Cardiac muscle cell (in vitro differentiated cells and primary cell): ENCODE measurements at places on chromosomes 16 and 17.
A peak's percentile ranks its signal among the peaks of the same experiment; 100 is the strongest.

GRCh38 chr17:7806587-7806986 lies 27.4 kb upstream of the KDM6B start:
- no peak for DNase-seq

DNA sequence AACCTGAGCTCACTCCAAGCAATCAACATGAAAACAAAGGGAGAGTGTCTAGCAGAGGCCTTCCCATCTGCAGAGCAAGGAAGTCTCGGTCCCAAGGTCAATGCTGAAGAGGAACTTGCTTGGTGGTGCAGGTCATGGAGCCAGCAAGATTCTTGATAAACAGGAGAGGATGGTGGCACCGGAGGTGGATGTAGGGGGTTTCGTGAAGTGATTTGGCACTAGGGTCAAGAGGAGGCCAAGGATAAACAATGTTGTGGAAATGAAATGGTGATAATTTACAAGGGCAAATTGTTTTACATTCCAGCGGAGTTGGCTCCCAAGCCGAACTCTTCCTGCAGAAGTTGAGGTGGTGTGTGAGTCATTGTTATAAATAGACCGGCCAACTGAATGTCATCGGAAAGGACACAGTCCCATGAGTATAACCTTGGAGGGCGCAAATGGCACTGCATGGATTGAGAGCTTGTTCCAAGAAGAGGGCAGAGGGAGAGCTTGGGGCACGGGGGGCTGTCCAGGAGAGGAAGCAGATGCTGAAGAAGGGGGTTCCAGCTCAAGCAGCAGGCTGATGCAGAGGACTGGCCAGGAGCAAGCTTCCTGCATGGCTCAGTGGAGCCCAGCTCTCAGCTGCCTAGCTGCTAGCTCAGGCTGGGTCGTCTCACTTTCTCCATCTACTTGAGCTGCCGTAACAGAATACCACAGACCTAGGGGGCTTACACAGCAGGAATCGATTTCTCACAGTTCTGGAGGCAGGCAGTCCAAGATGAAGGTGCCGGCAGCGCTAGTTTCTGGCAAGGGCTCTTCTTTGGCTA lies 136.6 kb downstream of the COPRS start:
- no peak for DNase-seq

DNA sequence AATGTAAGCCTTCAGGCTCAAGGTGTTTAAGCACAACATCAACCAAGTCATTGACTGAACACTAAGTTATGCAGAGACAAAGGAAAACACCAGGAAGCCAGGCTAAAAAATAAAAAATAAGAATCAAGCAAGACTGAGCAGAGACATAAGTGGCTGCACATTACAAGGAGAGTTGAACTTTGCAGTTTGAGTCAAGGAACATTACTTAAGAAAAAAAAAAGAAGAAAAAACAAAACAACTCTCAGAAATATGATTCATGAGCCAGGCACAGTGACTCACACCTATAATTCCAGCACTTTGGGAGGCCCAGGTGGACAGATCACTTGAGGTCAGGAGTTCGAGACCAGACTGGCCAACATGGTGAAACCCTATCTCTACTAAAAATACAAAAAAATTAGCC lies 168.1 kb downstream of the C16orf95 start:
- DNase-seq = no peak

GRCh38 chr16:78931678-78932077 lies 668.9 kb downstream of the MAF start:
- no peak for DNase-seq

DNA sequence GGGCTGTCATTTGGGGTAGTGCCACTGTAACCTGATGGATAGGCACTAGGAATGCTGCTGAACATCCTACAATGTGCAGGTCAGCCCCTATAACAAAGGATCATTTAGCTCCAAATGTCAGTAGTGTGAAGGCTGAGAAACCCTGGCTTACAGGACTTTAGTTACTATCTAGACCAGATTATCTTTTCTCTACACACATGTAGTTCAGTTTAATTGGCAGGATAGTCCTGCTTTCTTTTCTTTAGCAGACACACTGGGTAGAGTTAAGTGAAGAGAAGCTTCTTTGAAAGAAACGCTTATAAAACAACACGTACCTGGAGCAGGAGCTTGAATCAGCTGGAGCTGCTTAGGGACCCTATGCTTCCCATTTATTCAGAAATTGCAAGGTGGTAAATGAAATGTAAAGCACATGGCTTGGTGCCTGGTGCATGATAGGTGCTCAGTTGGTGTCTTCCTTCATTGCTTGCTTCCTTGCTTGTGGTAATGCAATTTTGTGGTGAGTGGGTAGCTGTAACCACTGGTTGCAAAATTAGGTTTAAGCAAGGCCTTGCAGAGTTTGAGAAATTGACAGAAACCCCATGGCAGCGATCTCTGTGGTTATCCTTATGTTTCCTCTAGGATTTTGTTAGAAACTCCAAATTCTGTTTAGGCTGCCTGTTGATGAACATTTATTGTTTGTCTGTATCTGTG lies 9.4 kb downstream of the METTL9 start:
- peak; percentile 69 for DNase-seq

- peak; percentile 63 for DNase-seq
These were observed 108.1 kb downstream of the SNX11 start for GRCh38 chr17:48215583-48216139.

DNA sequence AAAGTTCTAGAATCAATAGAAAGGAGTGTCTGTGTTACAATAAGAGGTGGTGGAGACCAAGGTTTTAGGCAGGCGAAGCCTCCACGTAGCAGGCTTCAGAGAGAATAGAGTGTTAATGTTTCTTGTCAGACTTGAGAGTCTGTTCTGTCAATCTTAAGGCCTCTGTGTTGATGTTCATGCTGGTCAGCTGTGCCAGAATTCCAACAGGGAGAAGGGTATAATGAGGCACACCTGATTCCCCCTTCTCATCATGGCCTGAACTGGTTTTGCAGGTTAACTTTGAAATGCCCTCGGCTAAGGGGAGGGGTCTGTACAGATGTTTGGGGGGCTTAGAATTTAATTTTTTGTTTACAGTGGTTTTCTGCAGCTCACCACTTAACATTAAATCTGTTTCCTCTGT lies 46.0 kb downstream of the RNF112 start:
- DNase-seq = no peak
